ENCODE measurements at places on chromosomes 7 and 10. TPM values are rescaled to one million over a fixed set of nuclear protein-coding genes. Genes with fewer than 3 reads are reported as not detected.

SMO gene
- total RNA-seq: 12.9 TPM

GRCh38 chr10:81019029-81019890 is 481.6 kb downstream of the SH2D4B start:
- H3K4me1 ChIP-seq: no peaks in the 10 kb centered on the region
- no peak for DNase-seq
- no peaks in the 10 kb centered on the region for H3K36me3 ChIP-seq
- no peaks in the 10 kb centered on the region for H3K27me3 ChIP-seq
- no peak overlapping the region for H3K27ac ChIP-seq
- no peak overlapping the region for H3K4me3 ChIP-seq

GRCh38 chr10:71737834-71738197 is 18.2 kb upstream of the C10orf105 start:
- no peaks in the 10 kb centered on the region for H3K36me3 ChIP-seq
- H3K4me3 ChIP-seq: no peak overlapping the region
- no peaks in the 10 kb centered on the region for H3K27me3 ChIP-seq
- H3K4me1 ChIP-seq: no peaks in the 10 kb centered on the region

GRCh38 chr10:119454316-119454715 is 88.2 kb downstream of the RGS10 start:
- no peak overlapping the region for H3K4me3 ChIP-seq
- no peaks in the 10 kb centered on the region for H3K27me3 ChIP-seq
- peaks cover 31% of the 10 kb centered on the region for H3K36me3 ChIP-seq
- H3K27ac ChIP-seq: no peak overlapping the region
- DNase-seq: no peak
- peaks cover 7% of the 10 kb centered on the region for H3K4me1 ChIP-seq

- H3K36me3 ChIP-seq: no peaks in the 10 kb centered on the region
- DNase-seq: no peak
- no peak overlapping the region for H3K4me3 ChIP-seq
- H3K27ac ChIP-seq: no peak overlapping the region
- no peaks in the 10 kb centered on the region for H3K27me3 ChIP-seq
These were observed 9.7 kb downstream of the ABLIM1 start for GRCh38 chr10:114648368-114648767.

- DNase-seq: no peak
- H3K4me3 ChIP-seq: no peak overlapping the region
- no peaks in the 10 kb centered on the region for H3K4me1 ChIP-seq
- no peaks in the 10 kb centered on the region for H3K36me3 ChIP-seq
- H3K27me3 ChIP-seq: no peaks in the 10 kb centered on the region
These were observed 386.9 kb upstream of the LRRTM3 start for GRCh38 chr10:66538908-66539307.

DNA sequence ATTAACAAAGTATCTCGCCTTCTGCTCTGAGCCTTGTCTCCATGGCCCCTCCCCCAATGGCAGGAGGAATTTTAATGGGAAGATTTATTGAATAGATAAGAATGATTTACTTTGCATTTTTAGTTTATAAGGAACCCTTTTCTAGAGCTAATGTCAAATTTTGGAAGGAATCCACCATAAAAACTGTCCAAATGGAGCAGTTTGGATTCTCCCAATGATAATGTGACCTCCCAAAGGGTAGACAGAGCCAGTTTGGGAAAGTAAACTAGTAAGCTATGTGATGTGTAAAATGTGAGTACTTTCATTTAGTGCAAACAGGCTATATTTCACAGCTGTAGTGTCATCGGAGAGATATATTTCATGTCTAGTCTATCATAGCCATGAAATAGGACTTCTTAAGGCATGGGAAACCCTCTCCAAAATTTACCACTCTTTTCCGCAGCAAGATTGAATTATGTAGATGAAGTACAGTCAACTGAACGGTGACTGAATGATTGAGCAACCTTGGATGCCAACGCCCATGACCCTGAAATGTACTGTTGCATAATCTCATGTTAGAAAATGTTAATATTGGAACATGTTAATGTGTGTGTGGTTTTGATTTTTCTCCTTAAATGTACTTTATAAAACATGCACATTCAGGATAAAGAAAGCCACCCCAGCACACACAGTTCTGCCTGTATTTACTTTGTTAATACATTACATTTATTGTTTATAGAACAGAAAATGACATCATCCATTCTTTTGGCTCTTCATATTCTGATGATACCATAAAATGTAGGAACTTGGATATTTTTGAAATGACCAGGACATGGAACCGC is 140.6 kb downstream of the NRP1 start:
- DNase-seq: peak; percentile 71
- no peaks in the 10 kb centered on the region for H3K36me3 ChIP-seq
- H3K27ac ChIP-seq: peak overlapping the region; percentile 61

- no peak for DNase-seq
- H3K36me3 ChIP-seq: no peaks in the 10 kb centered on the region
These were observed 125.7 kb upstream of the MTPN start for GRCh38 chr7:136102881-136103280.

Data from ascending aorta (tissue), 2 donors.